ENCODE measurements at places on chromosomes 6 and 20. TPM values are rescaled to one million over a fixed set of nuclear protein-coding genes. Genes with fewer than 3 reads are reported as not detected.
A peak's percentile ranks its signal among the peaks of the same experiment; 100 is the strongest.

DNA sequence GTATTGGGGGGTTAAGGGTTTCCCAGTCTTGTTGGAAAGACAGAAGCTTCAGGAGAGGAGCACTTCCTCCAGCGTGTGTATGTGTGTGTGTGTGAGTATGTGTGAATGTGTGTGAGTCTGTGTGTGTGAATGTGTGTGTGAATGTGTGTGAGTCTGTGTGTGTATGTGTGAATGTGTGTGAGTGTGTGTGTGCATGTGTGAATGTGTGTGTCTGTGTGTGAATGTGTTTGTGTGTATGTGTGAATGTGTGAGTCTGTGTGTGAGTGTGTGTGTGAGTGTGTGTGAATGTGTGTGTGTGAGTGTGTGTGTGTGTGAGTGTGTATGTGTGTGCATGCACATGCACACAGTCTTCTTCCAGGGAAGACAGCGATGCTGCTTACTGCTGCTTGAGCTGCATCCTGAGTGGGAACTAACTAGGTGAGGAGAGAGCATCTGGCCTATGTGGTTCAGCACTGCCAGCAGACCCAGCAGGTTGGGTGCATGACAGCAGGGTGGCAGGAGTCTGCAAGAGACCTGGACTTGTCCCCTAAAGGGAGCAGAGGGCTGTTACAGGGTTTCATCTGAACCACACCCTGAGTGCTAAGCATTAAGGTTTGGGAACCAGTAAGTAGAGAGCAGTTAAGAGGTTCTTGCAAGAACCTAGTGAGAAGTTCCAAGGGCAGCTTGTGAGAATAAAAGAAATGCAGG is 22.7 kb upstream of the CCND3 start:
- DNase-seq, result no peak

DNA sequence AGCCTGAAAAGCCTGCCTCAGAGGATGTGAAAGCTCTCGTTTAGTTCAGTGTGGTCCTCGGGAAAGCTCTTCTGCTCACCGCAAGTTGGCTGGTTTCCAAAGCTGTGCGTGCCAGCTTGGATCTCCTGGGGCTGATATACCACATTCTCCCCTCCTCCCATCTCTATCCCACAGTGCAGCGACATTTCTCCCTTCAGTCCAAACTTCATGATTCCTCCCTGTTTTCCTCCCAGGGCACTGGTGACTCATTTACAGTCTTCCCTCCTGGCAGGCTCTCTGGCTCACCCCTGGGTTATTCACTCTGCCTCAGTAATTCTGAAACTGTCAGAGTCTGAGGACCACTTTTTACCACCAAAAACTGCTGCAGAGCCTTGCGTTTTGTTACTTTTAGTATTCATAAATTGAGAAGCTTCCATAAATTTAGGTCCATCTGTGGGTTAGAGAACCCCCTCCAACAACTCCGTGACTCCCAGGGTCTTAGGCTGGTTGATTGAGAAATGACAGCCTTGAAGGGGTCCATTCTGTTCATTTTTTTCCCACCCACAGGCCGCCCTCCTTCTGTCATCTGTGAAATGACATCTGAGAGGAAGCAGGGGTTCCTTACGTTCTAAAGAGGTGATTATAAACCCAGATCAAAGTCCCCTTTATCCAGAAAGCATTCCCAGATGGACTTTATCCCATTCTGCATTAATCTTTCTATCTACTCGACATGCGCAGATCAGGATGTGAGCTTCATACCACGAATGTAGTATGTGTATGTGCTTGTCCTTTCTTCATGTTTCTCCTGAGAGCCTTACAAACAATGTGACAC is 6.1 kb downstream of the TRIM10 start:
- no peak for DNase-seq

GRCh38 chr6:46251583-46252339 is 81.0 kb upstream of the ENPP5 start:
- no peak for DNase-seq

GRCh38 chr6:16209539-16209938 is 28.8 kb upstream of the GMPR start:
- no peak for DNase-seq

GRCh38 chr6:29200767-29201662 is 30.3 kb downstream of the OR2J2 start:
- DNase-seq, result no peak

DNA sequence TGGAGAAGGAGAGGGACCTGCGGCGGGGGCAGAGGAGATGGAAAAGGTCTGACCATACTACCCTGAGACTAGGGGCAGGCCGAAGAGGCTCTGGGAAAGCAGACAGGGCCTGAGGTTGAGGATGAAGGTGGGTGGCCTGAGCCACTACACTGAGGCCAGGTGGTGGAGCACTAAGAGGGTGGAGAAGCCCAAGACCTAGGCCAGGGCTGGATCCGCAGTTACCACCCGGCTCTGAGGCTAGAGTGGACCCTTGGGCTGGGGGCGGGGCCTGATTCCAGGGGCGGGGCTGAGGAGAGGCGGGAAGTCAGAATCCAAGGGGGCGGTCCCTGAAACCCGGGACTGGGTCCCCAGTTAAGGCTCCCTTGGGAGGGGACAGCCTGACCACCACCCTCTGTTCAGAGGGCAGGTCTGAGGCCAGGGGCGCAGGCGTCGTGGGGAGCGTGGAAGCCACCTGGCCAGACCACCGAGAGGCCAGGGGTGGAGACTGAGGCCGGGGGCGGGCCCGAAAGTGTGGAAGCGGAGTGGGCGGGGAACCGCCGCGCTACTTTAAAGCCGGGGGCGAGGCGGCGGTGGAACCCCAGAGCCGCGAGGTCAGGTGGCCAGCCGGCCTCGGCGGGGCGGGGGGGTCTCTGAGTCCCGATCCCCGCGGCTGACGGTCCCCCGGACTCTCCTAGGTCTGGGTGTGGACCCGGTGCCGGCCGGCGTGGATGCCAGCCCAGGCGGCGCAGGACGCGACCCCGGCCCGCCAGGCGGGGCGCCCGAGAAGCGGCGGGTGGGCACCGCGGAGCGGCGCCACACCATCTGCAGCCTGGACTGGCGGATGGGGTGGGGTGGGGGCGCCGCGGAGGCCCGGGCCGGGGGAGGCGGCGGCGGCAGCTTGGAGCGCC is 8.3 kb downstream of the CCM2L start:
- DNase-seq, result peak; percentile 92

- peak; percentile 21 for DNase-seq
These were observed 19.4 kb upstream of the KCNB1 start for GRCh38 chr20:49501917-49502316.

DNA sequence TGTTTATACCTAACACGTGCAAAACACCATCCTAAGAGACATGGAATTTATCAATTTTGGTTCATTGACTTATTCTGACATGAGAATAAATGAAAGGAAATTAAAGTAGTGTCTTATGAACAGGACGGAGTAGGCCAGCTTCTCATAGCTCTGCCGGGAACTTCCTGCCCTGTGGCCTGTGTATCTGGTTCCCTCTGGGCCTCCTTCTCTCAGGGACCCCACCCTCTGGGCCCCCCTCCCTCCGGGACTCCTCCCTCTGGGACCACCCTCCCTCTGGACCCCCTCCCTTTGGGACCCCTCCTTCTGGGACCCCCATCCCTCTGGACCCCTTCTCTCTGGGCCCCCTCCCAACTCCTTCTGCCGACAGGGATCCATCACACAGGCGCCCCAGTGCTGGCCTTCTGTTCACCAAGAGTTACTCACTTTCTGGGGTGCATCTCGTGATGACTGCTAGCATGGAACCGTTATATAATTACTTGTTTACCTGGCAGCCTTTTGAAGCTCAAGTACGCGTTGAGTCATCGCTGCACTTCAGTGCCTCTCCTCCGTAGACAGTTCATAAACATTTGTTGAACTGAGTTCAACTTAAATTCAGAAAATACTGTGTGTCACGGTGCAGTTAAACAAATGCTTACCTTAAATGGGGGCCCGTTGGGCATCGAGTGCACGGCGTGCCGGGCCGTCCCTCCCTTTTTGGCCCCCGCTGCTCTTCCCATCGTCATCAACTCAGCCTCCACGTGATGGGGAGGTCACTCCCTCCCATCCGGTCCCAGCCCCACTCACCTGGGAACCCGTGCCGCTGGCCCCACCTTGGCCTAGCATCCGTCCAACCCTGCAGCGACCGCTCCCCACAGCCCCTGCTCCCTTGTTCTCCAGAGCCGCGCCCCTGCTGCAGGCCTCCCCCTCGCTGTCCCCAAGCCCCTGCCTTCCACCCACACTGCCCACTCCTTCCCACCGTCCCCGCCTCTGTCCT is 8.1 kb downstream of the CCR6 start:
- no peak for DNase-seq

DNA sequence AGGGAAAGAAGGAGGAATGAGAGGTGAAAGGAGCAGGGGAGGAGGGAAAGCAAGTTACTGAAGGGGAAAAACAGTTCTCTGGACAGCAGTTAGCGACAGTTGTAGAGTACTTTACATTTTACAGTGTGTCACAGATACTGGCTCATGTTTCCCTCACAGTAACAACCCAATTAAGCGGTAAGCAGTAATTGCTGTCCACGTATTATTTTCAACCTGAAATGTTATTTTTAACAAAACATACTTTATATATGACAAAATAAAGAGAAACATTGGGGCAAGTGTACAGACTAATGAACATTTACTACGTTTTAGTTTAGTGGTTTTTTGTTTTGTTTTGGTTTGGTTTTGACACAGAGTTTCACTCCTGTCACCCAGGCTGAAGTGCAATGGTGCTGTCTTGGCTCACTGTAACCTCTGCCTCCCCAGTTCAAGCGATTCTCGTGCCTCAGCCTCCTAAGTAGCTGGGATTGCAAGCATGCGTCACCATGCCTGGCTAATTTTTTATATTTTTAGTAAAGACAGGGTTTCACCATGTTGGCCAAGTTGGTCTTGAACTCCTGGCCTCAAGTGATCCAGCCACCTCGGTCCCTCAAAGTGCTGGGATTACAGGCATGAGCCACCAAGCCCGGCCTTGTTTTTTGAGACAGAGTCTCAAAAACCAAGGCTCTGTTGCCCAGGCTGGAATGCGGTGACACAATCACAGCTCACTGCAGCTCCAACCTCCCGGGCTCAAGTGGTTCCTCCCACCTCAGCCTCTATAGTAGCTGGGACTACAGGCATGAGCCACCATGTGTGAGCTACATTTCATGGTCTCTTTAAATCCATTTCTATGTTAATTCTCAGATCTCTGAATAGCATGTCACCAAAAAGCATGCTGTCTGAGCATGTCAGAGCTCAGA is 22.6 kb upstream of the BTN3A2 start:
- DNase-seq, result peak; percentile 43

- DNase-seq, result no peak
These were observed 30.3 kb upstream of the NXT1 start for GRCh38 chr20:23320317-23320716.

DNA sequence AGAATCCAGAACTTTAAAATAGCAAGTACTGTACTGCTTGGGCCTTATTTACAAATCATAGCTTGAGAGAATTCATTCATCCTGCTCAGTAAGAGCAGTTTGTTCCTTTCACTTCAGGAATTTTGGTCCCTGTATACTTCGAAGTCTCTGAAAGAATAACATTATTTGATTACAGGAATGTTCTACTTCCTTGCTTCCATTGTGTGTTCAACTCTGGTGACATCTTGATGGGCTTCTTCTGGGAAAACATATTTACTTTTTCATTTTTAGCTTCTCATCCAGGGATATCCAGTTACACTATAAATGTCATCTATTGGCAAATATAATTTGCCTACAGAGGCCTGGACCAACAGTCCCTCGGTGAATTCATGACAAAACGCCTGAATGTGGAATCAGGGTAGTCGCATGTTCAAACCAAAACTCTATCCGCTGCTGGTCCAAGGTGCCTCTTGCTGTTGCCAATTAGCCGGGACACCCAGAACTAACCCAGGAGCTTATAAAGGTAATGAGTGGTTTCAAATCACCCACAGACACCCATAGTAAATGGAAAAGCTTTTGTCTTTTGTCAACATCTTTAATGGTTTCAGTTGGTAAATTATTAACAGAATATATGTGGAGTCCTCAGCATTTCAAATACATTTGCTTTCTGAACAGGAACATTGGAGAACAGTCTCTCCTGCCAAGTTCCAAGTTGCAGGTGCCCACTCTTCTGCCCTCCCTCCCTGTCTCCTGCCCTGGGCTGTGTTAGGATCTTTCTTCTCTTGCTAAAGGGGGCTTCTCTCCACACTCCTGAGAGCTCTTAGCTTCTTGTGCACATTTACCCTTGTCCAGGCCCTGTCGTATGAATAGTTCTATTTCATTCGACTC is 162.5 kb upstream of the CITED2 start:
- DNase-seq, result no peak

DNA sequence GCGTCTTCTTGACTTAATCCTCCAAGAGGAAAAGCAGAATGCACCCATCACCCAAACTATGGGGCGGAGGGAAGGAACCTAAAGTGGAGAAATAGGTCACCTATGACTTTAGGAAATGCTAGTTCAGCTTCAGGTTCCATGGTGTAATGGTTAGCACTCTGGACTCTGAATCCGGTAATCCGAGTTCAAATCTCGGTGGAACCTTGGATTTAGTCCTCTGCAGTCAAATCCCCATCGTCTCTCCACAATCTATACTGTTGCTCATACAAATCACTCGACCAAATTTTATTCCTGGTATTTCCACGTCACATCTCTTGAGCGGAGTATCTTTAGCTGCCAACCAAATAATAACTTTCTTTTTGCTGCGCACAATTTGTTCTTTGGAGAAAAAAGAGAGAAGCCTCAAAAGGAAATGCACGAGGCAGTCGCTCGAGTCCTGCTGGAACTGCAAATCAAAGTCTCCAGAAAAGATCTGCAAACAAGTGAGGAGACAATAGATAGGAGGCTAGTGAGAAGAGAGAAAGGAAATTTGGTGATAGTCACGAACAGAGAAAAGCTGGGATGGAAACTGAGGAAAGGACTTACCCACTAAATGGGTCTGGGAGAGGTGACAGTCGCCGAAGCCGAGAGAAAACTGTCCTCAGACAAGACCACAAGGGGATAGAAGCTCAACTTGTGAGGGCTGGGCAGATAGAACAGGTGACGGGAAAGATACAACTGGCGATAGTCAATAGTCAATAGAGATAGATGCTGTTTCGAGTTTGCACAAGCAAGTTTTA is 16.6 kb downstream of the POM121L2 start:
- DNase-seq, result peak; percentile 74

GRCh38 chr6:127471379-127472255 is 12.4 kb upstream of the KIAA0408 start:
- DNase-seq, result no peak

GRCh38 chr20:40714109-40714508 is 25.1 kb upstream of the MAFB start:
- DNase-seq, result no peak

DNA sequence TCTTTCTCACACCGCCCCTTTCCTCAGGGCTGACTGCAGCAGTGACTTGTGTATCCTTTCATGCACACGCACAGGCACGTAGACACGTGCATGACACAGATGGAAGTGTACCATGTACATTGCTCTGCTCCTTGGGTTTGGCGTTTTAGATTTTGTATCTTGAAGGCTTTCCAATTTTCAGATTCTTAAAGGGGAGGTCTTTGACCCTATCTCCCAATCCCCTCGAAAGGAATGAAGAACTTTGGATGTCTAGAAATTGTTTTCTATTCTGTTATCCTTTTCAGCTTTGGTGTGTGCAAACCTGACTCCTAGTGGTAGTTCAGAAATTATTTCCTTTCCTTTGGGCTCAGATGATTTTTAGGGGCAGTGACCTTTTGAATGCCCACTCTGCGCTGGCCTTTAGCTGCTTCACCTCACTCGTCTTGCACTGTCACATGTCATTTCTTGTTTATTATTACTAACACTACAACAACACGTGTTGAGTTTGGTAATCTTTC is 63.0 kb downstream of the HIVEP1 start:
- DNase-seq, result no peak

Gene GSTA1
- not detected for total RNA-seq

Gene NKX2-4
- not detected for total RNA-seq

Gene HSD17B8
- 4.8 TPM for total RNA-seq

Gene SAMHD1
- 12.2 TPM for total RNA-seq

Gene BANF2
- not detected for total RNA-seq

Data from neural progenitor cell (in vitro differentiated cells).